Stimulated activated CD4-positive, alpha-beta T cell treated with anti-CD3 and anti-CD28 coated beads, Interleukin-1b, Interleukin-23, amount 100 ng/mL, for 1 hour (primary cell): ENCODE measurements at places on chromosomes 11 and 22.

DNA sequence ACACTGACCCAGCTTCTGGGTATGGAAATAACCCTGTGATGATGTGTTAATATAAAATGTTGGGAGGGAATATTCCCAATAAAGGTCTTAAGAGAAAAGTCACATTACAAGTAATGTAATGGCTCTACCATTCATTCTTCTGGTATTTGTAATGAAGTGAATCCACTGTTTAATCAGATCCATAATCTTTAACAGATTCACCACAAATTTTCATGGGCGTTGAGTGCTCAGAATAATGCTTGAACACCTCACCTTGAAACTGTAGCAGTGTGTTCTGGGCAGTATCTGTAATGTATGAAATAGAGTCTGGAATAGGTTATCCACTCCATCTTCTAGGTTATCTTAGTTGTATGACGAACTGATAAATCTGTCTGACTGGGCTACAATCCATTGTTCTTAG, 26.6 kb upstream of the CRTAM start:
- DNase-seq: no peak

- DNase-seq: no peak
Measured at GRCh38 chr11:130534551-130534950, 86.1 kb downstream of the ADAMTS15 start.

DNA sequence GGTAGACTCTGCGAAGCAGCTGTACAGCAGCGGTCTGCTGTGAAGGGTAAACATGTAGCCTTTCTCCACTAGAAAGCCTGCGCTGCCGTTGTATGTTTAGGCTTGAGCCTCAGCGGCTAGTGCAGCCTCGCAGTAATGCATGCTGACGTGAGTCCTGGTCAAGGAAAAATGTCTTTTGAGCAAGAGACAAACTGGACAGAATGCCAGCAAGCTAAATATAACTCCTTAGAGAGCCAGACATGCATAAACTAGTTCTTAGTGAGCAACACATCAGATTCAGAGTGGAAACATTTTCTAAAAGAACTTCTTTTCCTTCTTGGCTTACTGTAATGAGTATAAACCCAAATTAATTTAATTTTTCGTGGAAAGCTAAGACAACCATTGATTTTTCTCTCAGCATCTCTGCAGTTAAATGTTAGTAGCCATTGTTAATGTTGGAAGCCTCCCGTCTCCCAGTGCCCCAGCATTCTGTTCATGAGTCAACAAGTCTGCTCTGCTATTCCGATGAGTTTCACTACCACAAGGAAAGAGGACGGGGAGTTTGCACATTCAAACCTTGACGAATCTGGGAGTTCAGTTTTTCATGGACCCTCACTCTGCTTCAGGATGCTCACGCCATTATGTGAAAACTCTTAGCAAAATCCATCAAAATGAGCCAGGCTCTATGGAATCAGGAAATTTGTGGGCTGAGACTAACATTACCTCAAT, 51.4 kb downstream of the JAM3 start:
- DNase-seq: no peak

DNA sequence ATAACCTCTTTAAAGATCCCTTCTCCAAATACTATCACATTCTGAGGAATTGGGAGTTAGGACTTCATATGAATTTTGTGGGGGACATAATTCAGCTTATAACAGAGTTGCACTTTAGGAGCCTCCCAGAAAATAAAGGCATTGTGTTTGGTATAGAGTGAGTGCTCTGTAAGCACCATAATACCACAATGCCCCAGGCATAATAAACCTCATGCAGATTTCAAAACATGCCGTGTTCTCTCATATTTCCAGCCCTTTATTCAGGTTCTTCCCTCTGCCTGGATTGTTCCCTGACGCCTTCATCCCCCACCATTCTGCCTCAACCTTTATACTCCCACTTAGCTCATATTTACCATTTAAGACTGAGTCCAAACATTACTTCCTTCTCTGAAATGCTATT, 398.8 kb upstream of the FAT3 start:
- DNase-seq: no peak

DNA sequence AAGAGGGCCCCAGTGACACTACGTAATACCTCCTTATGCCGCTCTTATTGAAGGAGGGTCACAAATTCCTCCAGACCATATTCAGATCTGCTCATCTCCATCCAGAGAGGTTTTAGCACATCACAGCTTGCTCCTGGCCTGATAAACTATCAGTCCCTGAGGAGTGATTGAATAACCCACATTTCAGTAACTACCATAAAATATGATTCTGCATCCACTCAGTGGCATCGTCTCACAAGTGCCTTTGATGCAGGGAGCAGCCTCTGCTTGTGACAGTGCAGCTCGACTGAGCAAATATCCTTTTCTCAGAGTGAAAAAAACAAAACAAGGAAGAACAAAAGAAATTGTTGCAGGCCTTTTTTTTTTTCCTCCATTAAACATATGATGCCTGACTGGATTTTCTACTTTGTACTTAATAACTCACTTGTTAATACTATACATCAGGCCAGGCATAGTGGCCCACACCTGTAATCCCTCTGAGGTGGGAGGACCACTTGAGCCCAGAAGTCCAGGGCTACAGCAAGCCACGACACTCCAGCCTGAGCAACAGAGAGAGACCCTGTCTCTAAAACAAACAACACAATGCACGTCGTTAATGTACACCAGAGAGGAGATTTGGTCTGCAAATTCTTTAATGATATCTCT, 64.5 kb downstream of the DDX10 start:
- no peak for DNase-seq

DNA sequence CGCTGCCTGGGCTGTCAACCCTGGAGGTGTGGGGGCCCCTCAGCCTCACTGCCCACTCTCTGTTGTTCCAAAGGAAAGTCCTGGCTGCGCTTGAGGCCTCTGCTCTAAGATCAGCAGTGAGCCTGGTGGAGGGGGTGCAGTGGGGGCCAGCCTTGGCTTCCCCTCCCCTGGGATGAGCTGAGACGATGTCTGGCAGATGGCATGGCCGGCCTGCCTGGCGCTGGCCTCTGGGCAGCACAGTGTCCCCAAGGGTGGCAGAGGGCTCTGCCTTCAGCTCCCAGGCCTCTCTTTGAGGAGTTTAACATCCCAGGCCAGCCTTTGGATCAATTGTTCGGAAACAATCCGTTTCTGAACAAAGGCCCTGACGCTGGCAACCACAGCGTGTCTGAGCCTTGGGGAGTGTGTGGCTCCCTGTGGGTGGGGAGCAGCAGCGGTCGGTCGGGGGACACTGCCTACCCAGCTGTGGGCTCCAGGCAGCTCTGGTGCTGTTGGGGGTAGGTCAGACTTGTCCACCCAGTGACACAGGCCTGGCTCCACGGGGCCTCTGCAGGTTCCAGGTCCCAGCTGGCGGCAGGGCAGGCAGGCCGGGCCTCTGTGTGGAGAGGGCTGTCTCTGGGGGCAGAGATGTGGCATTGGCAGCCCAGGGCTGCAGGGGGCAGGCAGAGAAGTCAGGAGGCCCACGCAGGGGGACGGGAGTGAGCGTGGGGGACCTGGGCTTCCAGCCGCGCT, 12.1 kb downstream of the TSPAN4 start:
- DNase-seq: no peak

- DNase-seq: peak; percentile 40
Measured at GRCh38 chr22:23696326-23696851, 5.6 kb downstream of the RGL4 start.

- no peak for DNase-seq
Measured at GRCh38 chr11:119375337-119376196, 5.9 kb downstream of the USP2 start.

DNA sequence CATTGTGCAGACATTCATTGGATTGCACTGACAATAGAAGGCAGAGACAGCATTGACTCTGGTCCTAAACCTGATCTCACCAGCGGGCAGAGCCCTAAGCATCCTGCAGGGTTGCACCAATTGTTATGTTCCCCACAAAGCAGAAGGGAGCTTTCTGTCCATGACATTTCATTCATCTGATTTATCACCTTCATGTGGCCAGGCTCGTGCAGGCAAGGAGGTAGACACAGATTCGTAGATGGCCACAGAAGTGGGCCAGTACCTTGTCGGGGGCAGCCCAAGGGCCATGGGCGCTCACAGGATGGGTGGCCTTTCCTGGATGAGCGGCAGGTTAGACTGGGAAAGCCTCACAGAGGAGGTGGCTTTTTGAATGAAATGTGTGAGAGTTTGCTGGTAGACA, 2.9 kb downstream of the TSKU start:
- DNase-seq: no peak

GRCh38 chr22:17629641-17630040, 1.1 kb upstream of the ATP6V1E1 start:
- no peak for DNase-seq

GRCh38 chr22:36384766-36385481, 2.8 kb downstream of the MYH9 start:
- DNase-seq: no peak

DNA sequence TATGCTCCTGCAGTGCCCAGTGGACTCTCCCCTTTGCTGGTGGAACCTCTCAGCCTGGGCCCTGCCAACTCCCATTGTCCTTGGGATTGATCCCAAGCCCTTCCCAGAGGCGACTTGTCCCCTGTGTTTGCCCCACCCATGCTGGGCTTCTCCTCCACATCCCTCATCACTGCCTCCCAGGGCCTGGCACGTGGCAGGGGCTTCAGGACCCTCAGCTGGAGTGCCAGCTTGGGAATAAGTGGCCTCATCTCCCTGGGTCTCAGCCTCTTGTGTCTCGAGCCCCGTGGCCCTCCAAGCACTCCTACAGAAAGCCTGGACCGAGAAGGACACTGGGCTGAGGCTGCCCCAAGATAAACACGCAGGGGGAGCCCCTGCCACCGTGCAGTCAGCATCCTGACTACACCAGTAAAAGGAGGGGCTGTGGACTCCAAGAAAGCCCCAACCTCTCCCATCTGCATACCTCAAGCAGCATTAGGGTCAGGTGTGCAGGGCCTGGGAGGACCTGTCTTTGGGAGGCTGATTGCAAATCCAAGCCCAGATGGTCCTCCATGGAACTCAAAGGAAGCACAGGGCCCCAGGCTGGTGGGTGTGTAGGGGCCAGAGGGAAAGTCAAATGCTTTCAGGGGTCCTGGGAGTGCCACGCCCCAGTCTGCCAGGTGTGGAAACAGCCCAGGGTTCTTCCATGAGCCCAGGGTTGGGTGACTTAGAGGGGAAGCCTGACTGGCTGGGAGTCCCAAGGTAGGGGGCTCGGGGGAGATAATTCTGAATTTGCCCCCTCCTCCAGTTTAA, 9.5 kb upstream of the GNAZ start:
- DNase-seq: no peak

GRCh38 chr11:76152086-76152681, 54.1 kb downstream of the WNT11 start:
- DNase-seq: peak; percentile 75

DNA sequence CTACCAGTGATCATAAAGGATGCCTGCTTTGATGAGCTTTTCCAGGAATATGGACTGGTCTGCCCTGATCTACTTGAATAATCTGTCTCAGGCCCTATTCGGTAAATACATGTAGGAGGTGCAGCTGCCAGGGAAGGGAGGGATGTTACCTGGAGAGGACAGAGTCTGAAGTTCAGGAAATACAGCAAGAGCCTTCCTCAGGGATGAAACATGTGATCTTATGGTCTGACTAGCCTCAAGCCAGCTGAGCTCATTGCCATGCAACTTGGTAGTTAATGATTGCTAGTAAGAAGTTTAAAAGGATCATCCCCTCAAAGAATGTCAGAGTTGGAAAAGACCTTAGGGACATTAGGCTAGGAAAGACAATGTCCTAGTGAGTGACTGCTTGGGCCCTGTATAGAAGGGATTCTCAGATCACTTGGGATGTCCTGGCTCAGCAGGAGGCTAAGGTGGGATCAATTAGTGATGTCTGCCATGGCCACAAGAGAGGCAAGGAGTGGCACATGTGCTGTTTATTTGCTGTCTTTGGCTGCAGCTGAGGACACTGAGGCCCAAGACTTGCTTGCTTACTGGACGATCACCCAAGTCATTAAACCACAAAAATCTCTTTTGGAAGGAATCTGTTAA, 18.5 kb downstream of the PTPRJ start:
- no peak for DNase-seq

DNA sequence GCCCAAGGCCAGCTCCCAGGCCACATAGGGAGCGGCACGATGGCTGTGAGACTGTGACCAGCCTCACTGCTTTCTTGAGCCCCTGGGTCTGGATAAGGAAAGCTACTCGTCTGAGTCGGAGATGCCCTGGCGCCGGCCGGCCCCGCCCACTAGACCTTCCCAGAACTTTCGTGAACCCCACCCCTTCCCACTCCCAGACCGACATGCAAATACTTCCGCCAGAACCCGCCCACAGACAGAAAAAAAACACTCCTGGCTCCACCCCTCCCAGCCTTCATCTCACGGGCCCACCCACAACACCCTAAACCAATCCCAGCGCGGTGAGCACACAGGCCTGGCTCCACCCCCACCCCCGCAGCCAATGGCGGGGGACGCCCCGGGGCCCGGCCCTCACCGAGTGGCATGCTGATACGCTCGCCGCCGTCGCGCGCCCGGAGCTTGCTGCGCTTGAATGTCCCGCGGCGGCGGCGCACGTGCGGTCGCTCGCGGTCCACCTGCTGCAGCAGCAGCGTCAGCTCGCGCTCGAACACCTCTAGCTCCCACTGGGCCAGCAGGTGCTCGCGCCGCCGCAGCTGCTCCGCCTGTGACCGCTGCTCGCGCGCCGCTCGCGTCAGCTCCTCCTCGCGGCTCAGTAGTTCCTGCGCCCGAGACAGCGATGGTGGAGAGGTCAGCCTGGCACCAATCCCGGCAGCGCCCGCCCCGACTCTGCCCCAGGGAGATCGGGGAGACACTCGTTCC, 7.0 kb downstream of the MAP3K11 start:
- no peak for DNase-seq

DNA sequence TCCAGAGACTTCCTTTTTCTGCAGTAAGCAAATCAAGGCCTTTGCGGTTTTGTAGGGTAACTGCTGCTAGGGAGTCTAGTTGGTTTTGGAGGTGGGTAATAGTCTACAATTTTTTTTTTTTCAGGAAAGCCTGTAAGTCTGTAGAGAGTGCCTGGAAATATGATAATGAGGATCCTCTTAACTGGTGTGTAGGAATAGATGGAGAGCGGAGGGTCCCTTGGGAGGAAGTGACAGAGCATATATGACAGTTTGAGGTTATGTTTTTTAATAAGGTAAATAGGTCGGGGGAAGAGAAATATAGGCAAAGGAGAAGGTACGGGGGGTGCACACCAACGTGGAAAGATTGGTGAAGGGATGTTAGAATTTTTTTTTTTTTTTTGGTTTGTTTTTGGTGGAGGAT, 25.9 kb downstream of the ZNF195 start:
- DNase-seq: no peak
